H4 (cell line): ENCODE measurements at places on chromosomes 5 and 9. TPM values are rescaled to one million over a fixed set of nuclear protein-coding genes. Genes with fewer than 3 reads are reported as not detected.

Gene LHX2
- 2.2 and 8.5 TPM in 2 replicates for total RNA-seq

Gene DOCK2
- total RNA-seq: 1.0 and 1.4 TPM in 2 replicates

Gene GARIN3
- total RNA-seq: not detected in 2 replicates

Gene WDR38
- total RNA-seq: not detected in 2 replicates

Gene GZMA
- not detected in 2 replicates for total RNA-seq

Gene ABLIM3
- total RNA-seq: 6.7 and 14.2 TPM in 2 replicates

Gene MZB1
- total RNA-seq: not detected in 2 replicates

Gene FOXD4L5
- total RNA-seq: not detected in 2 replicates

Gene ARSI
- total RNA-seq: 0.23 TPM in 1 of 2 replicates, not detected in the other

Gene CARD9
- total RNA-seq: 0.17 and 0.18 TPM in 2 replicates

Gene PRR16
- total RNA-seq: 2.7 and 4.5 TPM in 2 replicates

Gene FAM169A
- 7.1 and 7.6 TPM in 2 replicates for total RNA-seq

Gene DNAH5
- 1.5 TPM in 2 replicates for total RNA-seq

Gene AGXT2
- total RNA-seq: not detected in 2 replicates

Gene TAF1L
- not detected in 2 replicates for total RNA-seq

Gene UBE2QL1
- 0.54 and 0.64 TPM in 2 replicates for total RNA-seq

Gene ZNF354B
- total RNA-seq: 4.8 and 7.8 TPM in 2 replicates

Gene PCDHGB3
- 0.87 and 1.2 TPM in 2 replicates for total RNA-seq

Gene ANKHD1
- 29.7 and 35.5 TPM in 2 replicates for total RNA-seq

Gene GRXCR2
- not detected in 2 replicates for total RNA-seq

Gene ORM2
- total RNA-seq: 0.19 TPM in 1 of 2 replicates, not detected in the other

Gene TTC23L
- 0.06 TPM in 1 of 2 replicates, not detected in the other for total RNA-seq

Gene CDH9
- not detected in 2 replicates for total RNA-seq

Gene FOXI1
- not detected in 2 replicates for total RNA-seq

Gene FLT4
- 0.04 TPM in 1 of 2 replicates, not detected in the other for total RNA-seq

Gene NOP16
- 30.9 and 47.2 TPM in 2 replicates for total RNA-seq

Gene GRIA1
- total RNA-seq: not detected in 2 replicates

Gene ITGA1
- 16.0 and 23.8 TPM in 2 replicates for total RNA-seq

Gene CRB2
- total RNA-seq: not detected in 2 replicates

Gene NR2F1
- total RNA-seq: 6.5 and 10.3 TPM in 2 replicates

Gene KIF24
- total RNA-seq: 5.5 and 5.9 TPM in 2 replicates

Gene PTGER4
- 4.8 and 7.9 TPM in 2 replicates for total RNA-seq

Gene PTGDS
- not detected in 2 replicates for total RNA-seq

Gene FOXD4L3
- total RNA-seq: not detected in 2 replicates

Gene IL3
- total RNA-seq: not detected in 2 replicates

Gene POMT1
- total RNA-seq: 7.8 and 10.5 TPM in 2 replicates

Gene MFAP3
- total RNA-seq: 56.8 and 61.2 TPM in 2 replicates

Gene IL4
- total RNA-seq: not detected in 2 replicates

Gene TSLP
- total RNA-seq: 0.99 and 1.1 TPM in 2 replicates

Gene ZNF366
- 0.35 TPM in 1 of 2 replicates, not detected in the other for total RNA-seq

Gene TPD52L3
- not detected in 2 replicates for total RNA-seq

Gene PCDH1
- 1.2 and 6.6 TPM in 2 replicates for total RNA-seq

Gene GPR150
- total RNA-seq: not detected in 2 replicates

Gene PCDHGA6
- 0.97 and 1.5 TPM in 2 replicates for total RNA-seq

Gene CNTNAP3
- 12.8 and 18.6 TPM in 2 replicates for total RNA-seq

Gene SMIM33
- total RNA-seq: not detected in 2 replicates

Gene SLC6A18
- not detected in 2 replicates for total RNA-seq

Gene MYORG
- 1.9 and 2.7 TPM in 2 replicates for total RNA-seq

Gene ADGRV1
- total RNA-seq: 13.0 and 14.2 TPM in 2 replicates

Gene KIF4B
- total RNA-seq: 0.02 TPM in 1 of 2 replicates, not detected in the other

Gene IRX4
- total RNA-seq: not detected in 2 replicates

Gene CDKN2B
- total RNA-seq: not detected in 2 replicates

Gene ASPN
- not detected in 2 replicates for total RNA-seq
